Central memory CD8-positive, alpha-beta T cell (primary cell): ENCODE measurements at places on chromosomes 6 and 20.
A peak's percentile ranks its signal among the peaks of the same experiment; 100 is the strongest.

DNA sequence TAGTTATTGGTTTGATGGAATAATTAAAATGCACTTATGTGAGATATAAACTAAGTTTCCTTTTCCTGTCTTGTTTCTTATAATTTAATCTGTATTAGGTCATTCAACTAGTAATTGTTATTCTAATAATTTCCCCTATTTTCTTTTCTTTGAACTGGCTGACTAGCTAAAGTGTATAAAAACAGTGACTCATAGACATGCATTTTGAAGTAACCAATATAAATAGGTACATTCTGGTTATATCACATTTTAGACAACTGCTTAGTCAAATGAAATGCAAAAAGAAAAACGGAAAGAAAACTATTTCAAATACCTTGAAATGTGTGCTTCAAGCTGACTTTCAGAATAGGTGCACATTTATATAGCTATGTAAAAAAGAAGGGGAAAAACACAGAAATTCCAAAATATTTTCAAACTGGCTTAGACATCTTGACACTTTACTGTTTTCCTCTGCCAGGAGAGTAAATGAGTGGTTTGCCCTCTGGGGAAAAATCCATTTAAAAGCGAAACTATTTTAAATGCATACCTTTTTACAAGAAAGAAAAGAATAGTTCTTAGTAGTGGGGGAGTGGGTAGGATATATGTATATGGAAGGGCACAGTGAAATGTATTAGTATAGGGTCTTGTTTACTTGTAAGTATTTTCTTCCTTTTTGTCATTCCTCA is 28.3 kb downstream of the KCNQ5 start:
- no peaks in the 10 kb centered on the region for H3K36me3 ChIP-seq
- H3K4me3 ChIP-seq, result no peak overlapping the region
- peaks cover 16% of the 10 kb centered on the region for H3K4me1 ChIP-seq
- H3K27me3 ChIP-seq, result no peaks in the 10 kb centered on the region
- no peak for DNase-seq
- no peak overlapping the region for H3K27ac ChIP-seq

DNA sequence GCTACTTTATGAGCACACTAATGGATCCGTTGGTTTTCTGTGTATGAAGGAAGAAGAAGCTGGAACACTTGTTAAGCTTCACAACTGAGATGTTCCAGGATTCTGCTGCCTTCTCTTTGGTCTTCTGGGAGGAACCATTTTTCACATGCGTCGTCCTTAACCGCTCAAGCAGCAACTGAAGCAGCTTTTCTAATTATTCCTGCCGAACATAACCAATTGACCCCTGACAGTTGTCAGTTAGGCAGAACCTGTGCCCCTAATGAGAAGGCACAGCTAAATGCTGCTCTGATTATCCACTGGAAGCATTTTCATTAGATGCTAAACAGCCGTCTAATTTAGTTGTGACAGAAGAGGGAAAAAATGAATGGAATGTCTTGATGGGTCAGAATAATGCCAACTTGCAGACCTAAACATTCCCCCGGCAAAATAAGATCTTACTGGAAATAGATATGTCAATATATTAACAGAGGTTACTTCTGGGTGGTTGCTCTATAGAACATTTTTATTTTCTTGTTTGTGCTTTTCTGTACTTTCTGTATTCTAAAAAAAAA is 85.0 kb upstream of the SMLR1 start:
- peaks cover 2% of the 10 kb centered on the region for H3K36me3 ChIP-seq
- H3K27ac ChIP-seq, result no peak overlapping the region
- no peak for DNase-seq
- H3K4me3 ChIP-seq, result no peak overlapping the region
- peaks cover 15% of the 10 kb centered on the region for H3K27me3 ChIP-seq
- no peaks in the 10 kb centered on the region for H3K4me1 ChIP-seq

GRCh38 chr20:58719971-58720371 is 27.4 kb downstream of the NPEPL1 start:
- H3K27ac ChIP-seq, result no peak overlapping the region
- no peaks in the 10 kb centered on the region for H3K4me1 ChIP-seq
- DNase-seq, result no peak
- H3K4me3 ChIP-seq, result no peak overlapping the region

GRCh38 chr20:17809362-17810061 is 109.7 kb downstream of the BANF2 start:
- no peaks in the 10 kb centered on the region for H3K4me1 ChIP-seq
- DNase-seq, result no peak
- H3K27me3 ChIP-seq, result peaks cover 12% of the 10 kb centered on the region
- no peak overlapping the region for H3K27ac ChIP-seq

DNA sequence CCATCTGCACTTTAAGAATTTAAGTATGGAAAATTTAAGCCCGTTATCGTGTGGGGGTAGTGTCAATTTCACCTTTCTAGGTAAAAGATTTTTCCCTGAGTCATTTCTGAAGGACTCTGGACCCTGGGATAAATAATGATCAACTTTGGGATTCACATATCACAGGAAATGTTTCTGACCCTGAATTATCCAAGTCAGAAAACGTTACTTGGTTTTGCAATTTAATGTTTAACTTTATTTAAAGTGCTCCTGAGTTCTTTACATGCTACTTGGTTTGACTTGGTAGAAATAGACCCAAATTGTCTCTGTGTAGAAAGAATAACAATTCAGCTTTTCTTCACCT is 1.5 kb upstream of the SLC17A3 start:
- DNase-seq, result no peak
- H3K4me3 ChIP-seq, result no peak overlapping the region
- H3K27ac ChIP-seq, result no peak overlapping the region
- H3K36me3 ChIP-seq, result peaks cover 2% of the 10 kb centered on the region
- peaks cover 26% of the 10 kb centered on the region for H3K4me1 ChIP-seq

DNA sequence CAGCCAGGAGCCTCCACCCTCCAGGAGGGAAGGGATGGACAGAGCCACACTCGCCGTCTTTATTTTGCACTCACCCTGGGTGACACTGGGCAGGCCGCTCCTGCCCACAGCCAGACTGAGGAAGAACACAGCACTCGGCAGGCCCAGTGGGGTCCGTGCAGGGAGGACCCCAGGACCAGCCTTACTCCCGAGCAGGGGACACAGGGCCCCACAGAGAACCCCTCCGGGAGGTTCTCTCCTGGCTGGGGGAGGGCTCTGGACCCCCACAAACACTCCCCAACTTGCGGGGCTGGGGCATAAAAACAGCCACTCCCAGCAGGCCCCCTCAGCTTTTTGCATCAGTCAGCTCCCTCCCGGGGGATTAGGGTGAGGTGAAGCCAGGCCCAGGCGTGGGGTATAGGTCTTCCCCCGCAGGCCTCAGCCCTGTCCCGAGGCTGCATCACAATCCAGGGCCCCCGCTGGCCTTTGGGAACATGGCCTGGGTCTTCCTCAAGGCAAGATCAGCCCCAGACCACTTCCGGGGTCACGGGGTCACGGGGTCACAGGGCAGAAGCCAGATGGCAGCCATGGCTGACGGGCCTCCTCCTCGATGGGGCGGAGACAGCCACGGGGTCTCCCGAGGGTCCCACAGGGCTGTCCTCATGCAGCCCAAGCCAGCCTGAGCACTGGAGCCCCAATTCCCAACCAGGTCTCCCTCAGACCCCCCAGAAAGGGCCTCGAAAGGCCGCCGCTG is 3.2 kb downstream of the TNFRSF6B start:
- DNase-seq, result no peak
- peaks cover 25% of the 10 kb centered on the region for H3K4me1 ChIP-seq
- H3K27me3 ChIP-seq, result no peaks in the 10 kb centered on the region
- H3K36me3 ChIP-seq, result peaks cover 20% of the 10 kb centered on the region
- H3K27ac ChIP-seq, result no peak overlapping the region
- peak overlapping the region; percentile 13 for H3K4me3 ChIP-seq

DNA sequence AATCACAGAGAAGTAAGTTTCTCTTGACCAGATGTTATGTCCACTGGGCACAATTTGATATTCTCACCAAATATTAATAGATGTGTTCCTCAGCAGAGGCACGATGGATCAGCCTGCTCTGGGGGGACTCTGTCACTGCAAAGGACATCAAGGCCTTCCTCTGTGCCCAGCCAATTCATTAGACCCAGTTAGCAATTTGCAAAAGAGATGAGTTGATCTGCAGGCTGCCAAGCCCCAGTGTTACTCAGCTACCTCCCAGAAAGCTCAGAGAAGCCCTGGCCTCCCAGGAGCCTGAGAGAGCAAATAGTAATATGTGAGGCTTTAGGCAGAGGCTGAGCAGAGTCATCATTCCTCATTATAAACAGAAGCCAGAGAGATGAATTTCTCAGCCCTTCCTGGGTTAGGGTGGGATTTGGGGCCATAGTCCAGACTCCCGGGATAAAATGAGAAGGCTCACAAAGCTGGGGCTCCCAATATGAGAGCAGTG is 54.2 kb downstream of the ZNF831 start:
- no peaks in the 10 kb centered on the region for H3K27me3 ChIP-seq
- no peak for DNase-seq
- H3K27ac ChIP-seq, result peak overlapping the region; percentile 35
- peaks cover 10% of the 10 kb centered on the region for H3K4me1 ChIP-seq
- peaks cover 39% of the 10 kb centered on the region for H3K36me3 ChIP-seq

- no peaks in the 10 kb centered on the region for H3K4me1 ChIP-seq
- H3K27ac ChIP-seq, result no peak overlapping the region
- H3K4me3 ChIP-seq, result no peak overlapping the region
- no peaks in the 10 kb centered on the region for H3K36me3 ChIP-seq
Measured at GRCh38 chr20:11098888-11099287, 425.1 kb upstream of the JAG1 start.

DNA sequence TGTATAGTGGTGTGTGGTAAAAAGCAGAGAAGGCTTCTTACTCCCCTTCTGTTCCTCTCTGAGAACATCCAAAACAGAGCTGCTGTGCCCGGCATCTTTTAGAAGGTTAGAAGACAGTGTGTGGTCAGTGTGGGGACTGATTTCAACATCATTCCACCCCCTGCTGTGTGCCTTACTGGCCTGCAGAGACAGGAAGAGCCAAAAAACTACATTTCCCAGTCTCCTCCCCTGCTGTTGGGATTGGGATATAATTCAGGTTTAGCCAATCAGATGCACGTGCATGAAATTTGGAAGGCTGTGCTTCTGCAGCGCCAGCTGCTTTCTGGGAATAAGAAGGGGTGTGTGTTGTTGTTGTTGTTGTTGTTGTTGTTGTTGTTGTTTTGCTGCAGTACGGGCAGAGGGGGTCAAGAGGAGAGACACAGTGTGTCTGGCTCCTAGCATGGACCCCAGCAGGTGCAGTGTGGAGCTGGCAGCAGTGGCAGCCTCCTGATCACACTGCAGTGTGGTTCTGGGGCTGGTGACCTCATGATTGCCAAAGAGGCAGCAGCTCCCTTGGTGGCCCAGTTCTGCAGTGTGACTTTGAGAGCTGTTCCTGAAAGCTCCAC is 74.7 kb downstream of the MRPL14 start:
- H3K36me3 ChIP-seq, result no peaks in the 10 kb centered on the region
- no peak overlapping the region for H3K27ac ChIP-seq
- H3K4me3 ChIP-seq, result no peak overlapping the region
- DNase-seq, result no peak

DNA sequence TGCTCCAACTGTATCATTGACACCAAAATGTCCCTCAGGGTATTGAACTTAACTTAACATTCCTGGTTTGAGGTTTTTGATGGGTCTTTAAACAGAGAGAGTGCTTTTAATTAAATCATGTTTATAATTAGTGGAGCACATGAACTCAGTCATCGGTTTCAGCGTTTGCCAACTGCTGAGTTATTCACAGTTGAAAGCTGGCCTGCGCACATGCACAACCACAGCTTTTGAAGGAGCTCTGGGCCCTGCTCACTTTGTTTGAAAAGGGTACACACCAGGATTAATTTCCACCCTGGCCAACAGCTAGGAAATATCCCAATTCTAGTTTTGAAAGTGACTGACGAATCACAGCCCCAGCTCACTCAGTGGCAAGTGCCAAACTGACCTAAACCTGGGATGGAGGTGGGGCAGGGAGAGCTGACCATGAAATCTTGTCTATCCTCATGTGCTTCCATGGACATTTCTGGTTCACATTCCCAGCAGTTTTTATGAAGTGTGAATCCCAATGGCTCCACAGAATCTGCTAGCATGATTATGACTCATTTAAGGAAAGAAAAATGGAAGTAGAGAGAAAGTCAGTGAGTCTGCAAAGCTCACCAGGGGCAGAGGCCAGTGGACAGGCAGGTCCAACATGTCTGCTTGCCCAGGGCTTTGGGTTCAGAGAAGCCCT is 247.8 kb downstream of the FNDC1 start:
- no peak overlapping the region for H3K27ac ChIP-seq
- no peak overlapping the region for H3K4me3 ChIP-seq
- no peak for DNase-seq

DNA sequence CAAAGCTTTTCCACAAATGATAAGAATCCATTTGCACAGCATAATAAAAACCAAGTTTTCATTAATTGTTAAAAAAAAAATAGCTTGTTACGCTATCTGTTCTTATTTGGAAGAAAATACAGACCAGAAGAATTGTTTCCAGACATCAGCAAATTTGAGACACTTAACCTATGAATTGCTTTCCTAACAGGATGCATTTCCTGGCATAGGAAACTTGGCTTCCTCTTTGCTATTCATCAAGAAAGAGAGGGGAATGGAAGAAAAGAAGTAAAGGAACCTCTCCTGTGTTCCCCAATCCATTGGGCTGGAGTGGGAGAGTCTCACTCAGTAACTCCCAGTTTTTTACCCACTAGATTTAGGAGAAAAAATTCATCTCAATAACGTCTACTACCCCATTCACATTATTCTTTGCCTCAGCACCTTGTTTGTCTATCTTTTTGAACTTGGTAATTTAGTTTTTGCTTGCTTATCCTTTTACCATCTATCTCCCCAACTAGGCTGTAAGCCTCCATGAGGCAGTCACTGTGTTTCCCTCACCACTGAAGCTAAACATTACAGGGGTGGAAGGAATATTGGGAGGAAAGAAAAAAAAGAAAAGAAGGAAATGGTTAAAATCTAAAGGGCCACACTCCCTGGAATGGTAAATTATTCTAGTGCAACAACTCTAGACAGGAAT is 150.3 kb downstream of the COL21A1 start:
- H3K27ac ChIP-seq, result no peak overlapping the region
- no peaks in the 10 kb centered on the region for H3K4me1 ChIP-seq
- no peak overlapping the region for H3K4me3 ChIP-seq
- H3K36me3 ChIP-seq, result no peaks in the 10 kb centered on the region
- H3K27me3 ChIP-seq, result no peaks in the 10 kb centered on the region

- peaks cover 52% of the 10 kb centered on the region for H3K27me3 ChIP-seq
- no peaks in the 10 kb centered on the region for H3K4me1 ChIP-seq
- H3K36me3 ChIP-seq, result no peaks in the 10 kb centered on the region
- H3K27ac ChIP-seq, result no peak overlapping the region
- no peak for DNase-seq
Measured at GRCh38 chr6:17902974-17903373, 84.5 kb downstream of the KIF13A start.

DNA sequence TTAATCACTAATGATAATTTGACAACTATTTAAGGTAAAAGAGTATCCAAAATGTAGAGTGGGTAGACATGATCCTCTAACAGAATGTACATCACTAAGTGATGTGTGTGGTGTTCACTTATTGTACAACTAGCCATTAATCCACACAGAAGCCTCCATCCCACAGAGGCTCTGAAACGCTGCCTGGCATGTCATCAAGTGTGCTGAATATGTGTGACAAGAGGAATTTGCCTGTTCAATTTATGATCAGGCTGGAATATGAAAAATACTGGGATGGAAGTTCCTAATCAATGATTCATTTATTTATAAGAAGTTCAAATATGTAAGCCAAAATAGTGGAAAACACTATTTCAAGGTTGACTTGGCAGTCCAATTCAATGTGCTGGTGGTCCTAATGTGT is 72.4 kb downstream of the BACH2 start:
- no peak for DNase-seq
- no peak overlapping the region for H3K27ac ChIP-seq
- H3K36me3 ChIP-seq, result peaks cover 2% of the 10 kb centered on the region
- peaks cover 7% of the 10 kb centered on the region for H3K4me1 ChIP-seq

GRCh38 chr6:139828751-139829519 is 454.5 kb upstream of the CITED2 start:
- H3K27me3 ChIP-seq, result peaks cover 41% of the 10 kb centered on the region
- no peaks in the 10 kb centered on the region for H3K4me1 ChIP-seq
- H3K4me3 ChIP-seq, result no peak overlapping the region
- H3K27ac ChIP-seq, result no peak overlapping the region
- no peak for DNase-seq
- H3K36me3 ChIP-seq, result no peaks in the 10 kb centered on the region
